NCI-H2171 (cell line): ENCODE measurements at places on chromosomes 6 and 20.

DNA sequence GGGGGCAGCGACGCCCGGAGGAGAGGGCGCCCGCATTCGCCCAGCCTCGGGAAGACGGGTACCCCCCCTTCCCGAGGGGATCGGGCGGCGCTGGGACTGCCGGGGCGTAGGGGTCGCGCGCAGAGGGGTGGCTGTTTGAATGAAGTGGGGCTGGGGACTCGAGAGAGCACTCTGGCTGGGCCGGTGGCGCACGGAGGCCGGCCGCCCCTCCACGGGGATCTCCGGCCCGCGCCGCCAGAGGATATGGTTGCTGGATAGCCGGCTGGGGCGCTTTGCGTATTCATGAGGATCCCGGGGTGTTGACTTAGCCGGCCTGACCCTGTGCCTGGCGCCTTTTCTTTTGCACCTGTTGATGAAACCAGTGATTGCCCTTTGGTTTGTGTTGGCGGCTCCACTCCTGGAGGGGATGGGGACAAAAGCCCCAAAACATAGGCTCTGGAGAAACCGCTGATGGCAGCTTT lies 469 bp downstream of the SYNJ2 start:
- no peak for DNase-seq

GRCh38 chr20:59078231-59078630 lies 35.6 kb upstream of the PRELID3B start:
- no peak for DNase-seq

- no peak for DNase-seq
These were observed 35.4 kb upstream of the SYNCRIP start for GRCh38 chr6:85678026-85678601.

DNA sequence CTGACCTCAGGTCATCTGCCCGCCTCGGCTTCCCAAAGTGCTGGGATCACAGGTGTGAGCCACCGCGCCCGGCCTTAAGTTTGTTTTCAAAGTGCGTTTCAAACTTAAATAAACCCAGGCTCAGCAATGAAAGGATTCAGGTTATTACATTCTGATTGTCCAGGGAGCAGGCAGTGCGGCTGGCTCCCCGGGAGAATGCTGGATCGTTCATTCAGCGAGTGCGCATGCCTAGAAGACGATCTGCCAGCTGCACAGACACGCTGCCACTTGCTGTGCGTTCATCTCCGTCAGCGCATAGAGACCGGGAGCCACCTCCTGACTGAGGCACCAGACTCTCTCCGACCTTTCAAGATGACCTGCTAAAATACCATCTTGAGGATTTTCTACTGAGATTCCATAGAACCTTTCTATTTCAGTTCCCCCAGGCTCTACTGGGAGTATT lies 163.9 kb upstream of the ZNF217 start:
- peak; percentile 26 for DNase-seq

DNA sequence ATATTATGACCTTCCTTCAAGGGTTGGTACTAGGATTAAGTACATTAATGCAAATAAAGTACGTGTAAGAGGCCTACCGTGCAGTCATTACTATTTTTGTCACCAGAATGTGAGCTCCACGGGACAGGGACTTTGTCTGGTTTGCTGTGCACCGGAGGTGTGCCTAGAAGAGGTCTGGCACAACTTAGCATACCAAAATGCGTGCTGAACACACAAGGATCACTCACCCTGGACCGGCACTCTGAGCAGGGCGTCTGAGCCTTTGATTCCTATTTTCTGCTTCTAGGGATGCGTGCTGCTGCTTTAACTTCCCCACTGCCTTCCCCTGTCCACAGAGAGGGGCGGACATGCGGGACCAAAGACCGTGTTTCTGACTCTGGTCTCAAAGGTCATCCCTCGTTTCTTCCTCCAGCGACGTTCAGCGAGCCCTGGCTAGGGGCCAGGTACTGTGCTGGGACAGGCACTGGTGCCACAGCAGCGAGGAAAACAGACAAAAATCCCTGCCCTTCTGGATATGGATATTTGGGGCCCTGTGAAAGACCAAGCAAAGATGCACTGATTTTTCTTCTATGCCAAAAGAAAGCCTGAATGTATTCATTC lies 222.7 kb downstream of the BMP7 start:
- DNase-seq, result no peak
